ENCODE measurements at places on chromosomes 5 and 9. TPM values are rescaled to one million over a fixed set of nuclear protein-coding genes. Genes with fewer than 3 reads are reported as not detected.

GRCh38 chr5:1735320-1735970 lies 64.2 kb downstream of the MRPL36 start:
- peak; percentile 1 for DNase-seq

GRCh38 chr9:124628741-124629140 lies 121.5 kb upstream of the NR5A1 start:
- no peak for DNase-seq

- peak; percentile 69 for DNase-seq
Observed at GRCh38 chr5:103562453-103563157, at the start of gene NUDT12. Gene NUDT12, minus strand, starts transcription at chr5:103562789. Its CDS starts 2,541 bp downstream, at chr5:103560248.

- no peak for DNase-seq
Observed at GRCh38 chr5:175654339-175654738, 3.5 kb upstream of the HRH2 start.

- no peak for DNase-seq
Observed at GRCh38 chr9:111035543-111036428, 2.5 kb downstream of the LPAR1 start.

DNA sequence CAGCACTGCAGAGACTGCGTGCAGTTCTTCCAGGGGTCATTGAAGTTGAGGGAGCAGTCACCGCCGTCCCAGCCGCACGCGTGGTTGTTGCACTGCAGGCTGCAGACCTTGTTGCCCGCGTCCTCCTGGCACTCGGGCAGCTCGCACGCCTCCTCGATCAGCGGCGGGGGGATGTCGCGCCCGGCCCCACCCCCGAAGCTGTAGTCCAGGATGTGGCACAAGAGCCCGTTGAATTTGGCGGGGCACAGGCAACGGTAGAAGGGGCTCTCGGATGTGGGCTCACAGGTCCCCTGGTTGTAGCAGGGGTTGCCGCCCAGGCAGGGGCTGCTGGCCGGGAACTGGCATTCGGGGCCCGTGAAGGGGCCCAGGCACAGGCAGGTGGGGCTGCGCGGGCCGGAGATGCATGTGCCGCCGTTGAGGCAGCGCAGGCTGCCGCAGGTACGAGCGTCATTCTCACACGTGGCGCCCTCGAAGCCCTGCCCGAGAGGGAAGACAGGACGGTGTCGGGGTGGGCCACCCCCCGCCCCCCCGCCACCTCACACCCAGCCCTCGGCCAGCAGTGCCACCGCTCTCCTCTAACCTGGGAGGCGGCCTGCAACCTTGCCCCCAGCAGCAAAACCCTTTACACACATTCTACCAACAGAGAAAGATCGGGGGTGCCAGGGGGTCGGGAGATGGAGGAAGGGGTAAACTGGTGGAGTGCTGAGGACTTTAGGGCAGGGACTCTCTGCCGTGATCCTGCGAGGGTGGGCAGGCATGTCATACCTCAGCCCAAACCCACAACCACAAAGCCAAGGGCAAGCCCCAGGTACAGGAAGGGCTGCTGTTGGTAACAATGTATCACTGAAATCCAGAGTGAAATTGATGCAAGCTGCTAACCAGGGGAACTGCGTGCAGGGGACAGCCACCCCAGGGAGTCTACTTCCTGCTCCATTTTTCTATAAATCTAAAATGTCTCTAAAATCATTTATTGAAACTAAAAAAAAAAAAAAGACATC lies 22.9 kb upstream of the SEC16A start:
- DNase-seq = no peak

GRCh38 chr9:113886026-113886369 lies 9.9 kb downstream of the ZNF618 start:
- DNase-seq = no peak

DNA sequence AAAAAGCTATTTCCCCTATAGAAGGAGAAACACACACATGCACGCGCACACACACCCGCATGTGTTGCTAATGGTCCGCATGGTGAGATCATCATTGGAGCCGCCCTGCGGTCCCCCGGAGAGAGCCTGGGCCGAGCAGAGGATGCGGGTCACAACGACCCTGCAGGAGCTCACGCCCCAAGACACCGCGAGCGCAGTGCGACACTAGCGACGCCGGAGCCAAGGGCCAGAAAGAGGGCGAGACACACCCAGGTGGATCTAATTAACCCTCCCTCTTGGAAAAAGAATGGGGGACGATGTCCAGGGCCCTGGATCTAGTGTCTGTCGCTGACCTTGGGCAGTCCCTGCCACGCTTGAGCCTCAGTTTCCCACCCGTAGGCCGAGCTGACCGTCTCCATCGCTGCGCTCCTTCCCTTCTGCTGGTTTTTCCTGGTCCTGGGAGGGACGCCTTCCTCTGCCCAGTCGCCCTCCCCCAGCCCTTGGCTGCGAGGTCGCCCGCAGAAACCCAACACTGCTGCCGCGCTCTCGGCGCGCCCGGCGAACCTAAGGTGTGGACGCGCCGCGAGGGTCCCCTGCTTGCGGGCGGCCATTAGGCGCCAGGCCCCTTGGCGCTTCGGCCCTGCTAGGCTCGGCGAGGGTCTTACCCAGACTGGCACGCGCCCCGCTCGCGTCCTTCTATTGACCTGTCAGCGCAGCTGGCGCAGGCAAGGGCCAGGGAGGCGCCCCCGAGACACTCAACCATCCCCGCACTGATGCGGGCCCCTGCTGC lies 47.5 kb upstream of the RNF20 start:
- no peak for DNase-seq

Gene NDST1
- 94.3 TPM for total RNA-seq

Gene MYMK
- total RNA-seq = not detected

Gene LIFR
- total RNA-seq = 28.6 TPM

Gene ZNF79
- 5.8 TPM for total RNA-seq

All from PC-9 (cell line).